ENCODE measurements at places on chromosomes 1 and 21. TPM values are rescaled to one million over a fixed set of nuclear protein-coding genes. Genes with fewer than 3 reads are reported as not detected.

USP21 gene
- polyA plus RNA-seq = 13.0 TPM

LCE1E gene
- polyA plus RNA-seq = not detected

RYR2 gene
- 144 TPM for polyA plus RNA-seq

S100B gene
- 6.4 TPM for polyA plus RNA-seq

TTC3 gene
- polyA plus RNA-seq = 26.5 TPM

CA6 gene
- polyA plus RNA-seq = not detected

FAM131C gene
- 9.3 TPM for polyA plus RNA-seq

FMO1 gene
- 0.15 TPM for polyA plus RNA-seq

RAP1GAP gene
- polyA plus RNA-seq = 0.75 TPM

HENMT1 gene
- polyA plus RNA-seq = 1.5 TPM

STMN1 gene
- 63.2 TPM for polyA plus RNA-seq

FASLG gene
- not detected for polyA plus RNA-seq

NOTCH2NLA gene
- 7.8 TPM for polyA plus RNA-seq

GNG12 gene
- polyA plus RNA-seq = 47.3 TPM

PRELP gene
- polyA plus RNA-seq = 7.8 TPM

PPIE gene
- polyA plus RNA-seq = 33.7 TPM

OR6K3 gene
- polyA plus RNA-seq = not detected

WDR64 gene
- polyA plus RNA-seq = not detected

SPRR1A gene
- not detected for polyA plus RNA-seq

TMPRSS15 gene
- not detected for polyA plus RNA-seq

SLC26A9 gene
- 11.0 TPM for polyA plus RNA-seq

MYOM3 gene
- polyA plus RNA-seq = 76.7 TPM

GBP5 gene
- polyA plus RNA-seq = 0.36 TPM

GSTM1 gene
- 39.5 TPM for polyA plus RNA-seq

FOXE3 gene
- polyA plus RNA-seq = not detected

CRYBG2 gene
- not detected for polyA plus RNA-seq

IFI44L gene
- polyA plus RNA-seq = 3.3 TPM

IRF6 gene
- 1.5 TPM for polyA plus RNA-seq

CA14 gene
- 22.2 TPM for polyA plus RNA-seq

RHD gene
- polyA plus RNA-seq = not detected

LORICRIN gene
- polyA plus RNA-seq = not detected

IBA57 gene
- 4.8 TPM for polyA plus RNA-seq

NR5A2 gene
- 0.69 TPM for polyA plus RNA-seq

HSPB7 gene
- polyA plus RNA-seq = 8,299 TPM

TRIM45 gene
- 7.6 TPM for polyA plus RNA-seq

STUM gene
- polyA plus RNA-seq = 0.53 TPM

PCAT6 gene
- 1.9 TPM for polyA plus RNA-seq

PCSK9 gene
- 0.04 TPM for polyA plus RNA-seq

DPM3 gene
- 216 TPM for polyA plus RNA-seq

BNIPL gene
- polyA plus RNA-seq = 0.65 TPM

NEXN gene
- 935 TPM for polyA plus RNA-seq

CELA3A gene
- 0.68 TPM for polyA plus RNA-seq

SON gene
- 78.0 TPM for polyA plus RNA-seq
